Stimulated activated CD4-positive, alpha-beta T cell treated with anti-CD3 and anti-CD28 coated beads, Interleukin-15, amount 100 ng/mL, for 48 hours (primary cell): ENCODE measurements at places on chromosomes 5 and 9.
A peak's percentile ranks its signal among the peaks of the same experiment; 100 is the strongest.

- no peak for DNase-seq
Measured at GRCh38 chr9:110825950-110826349, 157.4 kb downstream of the MUSK start.

DNA sequence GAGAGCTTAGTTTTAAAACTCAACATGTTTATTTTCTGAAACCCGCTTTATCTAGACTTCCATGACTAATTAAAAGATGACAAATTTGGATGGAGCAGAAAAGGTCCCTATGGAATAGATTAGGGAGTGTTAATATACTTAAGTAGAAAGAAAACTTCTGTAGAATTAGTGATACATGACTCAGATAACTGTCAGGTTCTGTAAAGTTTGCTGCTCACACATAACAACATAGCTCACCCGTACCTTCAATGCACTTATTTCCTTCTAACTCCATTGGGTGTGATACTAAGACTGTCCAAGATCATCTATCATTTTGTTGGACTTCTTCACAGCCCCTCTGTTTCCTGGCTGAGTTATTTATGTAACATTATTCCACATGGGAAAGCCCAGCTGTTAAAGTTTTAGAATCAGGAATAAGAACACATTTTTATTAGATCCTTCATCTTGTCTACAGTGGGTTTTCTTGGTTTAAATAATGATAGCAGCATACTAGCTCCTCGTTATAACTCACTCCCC is 27.8 kb downstream of the TMEM167A start:
- no peak for DNase-seq

DNA sequence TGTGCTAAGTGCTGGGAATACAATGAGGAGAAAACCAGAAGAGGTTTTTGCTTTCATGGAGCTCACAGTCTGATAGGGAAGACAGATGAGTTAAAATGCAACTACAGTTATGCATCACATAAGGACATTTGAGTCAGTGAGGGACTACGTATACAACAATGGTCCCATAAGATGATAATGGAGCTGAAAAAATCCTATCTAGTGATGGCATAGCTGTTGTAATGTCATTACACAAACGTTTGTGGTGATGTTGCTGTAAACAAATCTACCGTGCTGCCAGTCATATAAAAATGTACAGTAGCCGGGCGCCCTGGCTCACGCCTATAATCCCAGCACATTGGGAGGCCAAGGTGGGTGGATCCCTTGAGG is 110.1 kb upstream of the RAD23B start:
- no peak for DNase-seq

- DNase-seq = no peak
Measured at GRCh38 chr9:33416996-33417395, 14.6 kb upstream of the AQP7 start.

DNA sequence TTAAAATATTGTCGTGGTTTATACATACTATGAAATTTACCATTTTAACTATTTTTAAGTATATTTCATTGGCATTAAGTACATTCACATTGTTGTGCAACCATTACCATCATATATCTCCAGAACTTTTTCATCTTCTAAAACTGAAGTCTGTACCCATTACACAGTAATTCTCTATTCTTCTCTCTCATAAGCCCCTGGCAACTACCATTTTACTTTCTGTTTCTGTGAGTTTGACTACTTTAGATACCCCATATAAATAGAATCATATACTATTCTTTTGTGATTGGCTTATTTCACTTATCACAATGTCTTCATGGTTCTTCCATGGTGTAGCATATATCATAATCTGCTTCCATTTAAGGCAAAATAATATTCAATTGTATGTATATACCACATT is 30.3 kb downstream of the NDUFS4 start:
- no peak for DNase-seq

GRCh38 chr9:136693490-136694162 is 6.4 kb upstream of the AGPAT2 start:
- DNase-seq = no peak

DNA sequence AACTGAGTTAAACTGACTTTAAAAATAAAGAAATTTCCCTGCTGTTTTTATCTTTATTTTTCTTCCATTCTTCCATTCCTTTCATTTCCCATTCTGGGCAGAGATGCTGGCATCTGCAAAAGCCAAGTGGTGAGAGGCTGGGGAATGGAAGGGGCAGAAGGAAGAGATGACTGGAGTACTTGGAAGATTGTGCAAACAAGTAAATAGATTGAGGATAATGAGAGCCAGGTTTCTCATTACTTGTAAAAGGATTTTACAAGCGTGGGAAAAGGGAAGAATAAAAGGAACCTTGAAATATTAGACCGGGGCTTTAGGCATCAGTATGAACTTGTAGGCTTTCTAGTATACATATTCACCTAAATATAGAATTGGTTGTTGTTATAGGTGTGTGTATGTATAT is 341.2 kb downstream of the CAAP1 start:
- no peak for DNase-seq

GRCh38 chr5:158117467-158118160 is 258.7 kb upstream of the CLINT1 start:
- DNase-seq = no peak

DNA sequence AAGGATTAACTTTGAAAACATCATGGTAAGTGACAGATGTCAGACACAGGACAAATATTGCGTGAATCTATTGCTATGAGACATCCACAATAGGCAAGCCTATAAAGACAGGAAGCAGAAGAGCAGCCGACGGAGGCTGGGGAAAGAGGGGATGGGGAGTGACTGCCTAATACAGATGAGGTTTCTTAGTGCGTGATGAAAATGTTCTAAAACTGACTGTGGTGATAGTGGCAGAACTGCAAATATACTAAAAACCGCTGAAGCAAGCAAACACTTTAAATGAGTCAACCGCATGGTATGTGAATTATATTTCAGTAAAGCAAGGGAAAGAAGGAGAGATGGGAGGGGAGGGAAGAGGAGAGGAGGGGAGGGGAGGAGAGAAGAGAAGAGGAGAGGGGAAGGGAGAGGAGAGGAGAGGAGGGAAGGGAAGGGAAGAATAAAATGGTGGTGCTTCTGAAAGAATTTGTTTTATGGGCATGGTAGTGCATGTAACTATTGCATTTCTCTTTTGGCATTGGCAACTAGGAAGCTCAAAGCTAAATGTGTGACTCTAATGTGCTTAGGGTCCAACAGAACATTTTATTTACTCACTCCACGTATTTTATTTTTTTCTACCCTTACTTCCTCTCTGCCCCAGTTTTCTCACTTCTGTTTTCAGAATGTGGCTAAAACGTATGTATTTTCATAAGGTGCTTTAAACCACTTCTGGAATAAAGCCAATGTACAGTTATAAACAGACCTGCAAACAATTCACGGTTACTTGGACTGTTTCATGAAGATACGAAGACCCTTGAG is 21.3 kb downstream of the AKNA start:
- DNase-seq = no peak

DNA sequence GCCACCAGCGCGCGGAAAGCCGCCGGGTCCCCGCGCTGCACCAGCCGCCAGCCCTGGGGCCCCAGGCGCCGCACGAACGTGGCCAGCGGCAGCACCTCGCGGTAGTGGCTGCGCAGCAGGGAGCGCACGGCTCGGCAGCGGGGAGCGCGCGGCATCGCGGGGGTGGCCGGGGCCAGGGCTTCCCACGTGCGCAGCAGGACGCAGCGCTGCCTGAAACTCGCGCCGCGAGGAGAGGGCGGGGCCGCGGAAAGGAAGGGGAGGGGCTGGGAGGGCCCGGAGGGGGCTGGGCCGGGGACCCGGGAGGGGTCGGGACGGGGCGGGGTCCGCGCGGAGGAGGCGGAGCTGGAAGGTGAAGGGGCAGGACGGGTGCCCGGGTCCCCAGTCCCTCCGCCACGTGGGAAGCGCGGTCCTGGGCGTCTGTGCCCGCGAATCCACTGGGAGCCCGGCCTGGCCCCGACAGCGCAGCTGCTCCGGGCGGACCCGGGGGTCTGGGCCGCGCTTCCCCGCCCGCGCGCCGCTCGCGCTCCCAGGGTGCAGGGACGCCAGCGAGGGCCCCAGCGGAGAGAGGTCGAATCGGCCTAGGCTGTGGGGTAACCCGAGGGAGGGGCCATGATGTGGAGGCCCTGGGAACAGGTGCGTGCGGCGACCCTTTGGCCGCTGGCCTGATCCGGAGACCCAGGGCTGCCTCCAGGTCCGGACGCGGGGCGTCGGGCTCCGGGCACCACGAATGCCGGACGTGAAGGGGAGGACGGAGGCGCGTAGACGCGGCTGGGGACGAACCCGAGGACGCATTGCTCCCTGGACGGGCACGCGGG is at the start of gene TERT:
TERT (minus strand) TSS at position 234 of the 815 bp plus-strand sequence; CDS start at position 155, 79 bp downstream.
- peak; percentile 62 for DNase-seq

- no peak for DNase-seq
Measured at GRCh38 chr5:88545338-88545737, 276.7 kb upstream of the TMEM161B start.

- no peak for DNase-seq
Measured at GRCh38 chr9:109802491-109802890, 22.5 kb downstream of the PALM2AKAP2 start.

- DNase-seq = no peak
Measured at GRCh38 chr9:105502276-105502675, 54.4 kb downstream of the FSD1L start.

- DNase-seq = no peak
Measured at GRCh38 chr5:150618163-150618562, 22.3 kb upstream of the SYNPO start.

GRCh38 chr9:14213504-14213903 is 100.4 kb downstream of the NFIB start:
- DNase-seq = no peak

DNA sequence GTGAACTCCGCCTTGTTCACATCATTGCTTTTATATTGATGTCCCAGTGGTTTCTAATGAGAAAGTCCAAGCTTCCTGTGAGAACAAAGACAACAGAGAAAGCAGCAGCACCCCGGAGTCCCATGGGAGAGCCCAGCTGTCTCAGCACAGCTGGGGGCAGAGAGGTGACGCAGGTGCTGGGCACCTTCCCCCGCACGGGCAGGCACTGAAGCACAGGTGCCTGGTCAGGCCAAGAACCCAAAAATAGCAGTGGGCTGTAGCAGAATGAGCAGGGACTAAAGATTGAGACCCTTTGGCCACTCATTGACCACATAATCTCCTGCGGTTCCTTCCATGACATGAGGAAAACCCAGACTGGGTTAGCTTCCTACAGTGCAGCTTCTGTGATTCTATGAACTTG is 18.8 kb downstream of the SRD5A1 start:
- no peak for DNase-seq

DNA sequence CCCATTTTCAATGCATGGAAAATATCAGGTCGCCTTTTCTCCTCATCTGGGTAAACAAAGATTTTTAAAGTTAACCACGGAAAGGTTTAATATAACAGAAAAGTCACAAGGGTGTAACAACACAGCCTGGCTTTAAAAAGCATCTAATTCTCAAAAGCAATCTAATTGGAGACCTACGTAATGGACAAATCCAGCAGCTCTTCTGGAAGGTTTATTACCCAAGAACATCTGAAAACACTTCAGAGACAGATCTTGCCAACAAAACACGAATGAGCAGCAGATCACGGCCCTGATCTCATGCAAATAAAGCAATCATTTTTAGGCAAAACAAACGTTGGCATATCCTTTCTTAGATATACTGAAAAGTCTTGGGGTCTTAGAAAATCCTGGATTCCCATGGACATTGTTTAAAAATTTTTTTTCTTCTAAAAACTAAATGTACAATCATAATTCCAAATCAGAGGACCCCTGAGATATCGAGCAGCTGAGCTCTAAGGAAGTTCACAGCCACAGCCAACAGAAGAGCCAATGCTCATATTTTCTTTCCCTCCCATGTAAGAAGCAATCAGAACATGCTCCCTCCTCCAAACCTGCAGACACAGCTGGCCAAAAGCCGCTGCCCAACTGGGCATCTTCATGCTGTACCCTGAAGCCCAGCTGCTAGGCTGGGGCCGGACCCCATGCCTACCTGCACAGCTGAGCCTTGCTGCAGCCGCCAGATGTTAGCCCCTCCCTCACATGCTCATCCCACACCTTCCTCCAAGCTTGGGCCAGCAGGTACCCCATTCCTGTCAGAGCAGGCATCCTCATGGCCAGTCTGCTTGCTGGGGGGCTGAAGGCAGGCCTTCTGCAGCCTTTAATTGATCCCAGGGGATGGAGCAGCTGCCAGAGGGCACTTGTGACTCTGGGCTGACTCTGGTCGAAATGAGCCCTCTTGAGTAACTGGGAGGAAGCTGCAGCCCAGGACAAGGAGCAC is 11.2 kb downstream of the ANKS6 start:
- DNase-seq = no peak

DNA sequence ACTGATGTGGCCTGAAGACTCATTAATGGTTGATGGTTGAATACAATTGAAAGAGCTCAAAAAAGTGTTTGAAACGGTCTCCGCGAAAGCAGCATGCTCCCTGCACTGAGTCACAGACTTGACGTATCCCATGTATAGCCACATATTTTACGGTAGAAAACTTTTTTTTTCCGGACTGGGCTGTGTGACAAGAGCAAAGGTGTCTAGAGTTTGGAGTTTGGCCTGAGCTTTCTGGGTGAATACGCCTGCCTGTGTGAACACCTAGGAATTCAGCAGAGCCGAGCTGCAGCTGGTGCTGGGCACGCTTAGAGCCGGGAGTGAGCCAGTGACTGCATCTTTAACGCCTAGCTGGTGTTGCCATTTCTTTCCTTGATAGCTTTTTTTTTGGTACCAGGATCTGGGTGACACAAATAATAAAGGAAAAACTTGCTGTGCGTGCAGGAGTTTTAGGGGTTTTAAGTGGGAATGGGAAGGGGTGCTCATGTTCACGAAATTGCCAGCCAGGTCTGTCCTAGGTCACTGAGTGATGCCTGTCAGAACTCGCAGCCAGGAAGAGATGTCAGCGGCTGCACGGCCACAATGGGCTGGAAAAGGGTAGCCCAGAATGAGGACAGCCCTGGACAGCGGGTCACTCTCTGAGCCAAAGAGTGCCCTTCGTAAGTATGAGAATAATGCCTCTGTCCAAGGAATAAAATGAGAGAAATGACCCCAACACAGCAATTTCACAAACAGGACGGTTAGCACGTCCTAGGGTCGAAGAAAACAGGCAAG is 51.7 kb downstream of the PSMB7 start:
- no peak for DNase-seq

DNA sequence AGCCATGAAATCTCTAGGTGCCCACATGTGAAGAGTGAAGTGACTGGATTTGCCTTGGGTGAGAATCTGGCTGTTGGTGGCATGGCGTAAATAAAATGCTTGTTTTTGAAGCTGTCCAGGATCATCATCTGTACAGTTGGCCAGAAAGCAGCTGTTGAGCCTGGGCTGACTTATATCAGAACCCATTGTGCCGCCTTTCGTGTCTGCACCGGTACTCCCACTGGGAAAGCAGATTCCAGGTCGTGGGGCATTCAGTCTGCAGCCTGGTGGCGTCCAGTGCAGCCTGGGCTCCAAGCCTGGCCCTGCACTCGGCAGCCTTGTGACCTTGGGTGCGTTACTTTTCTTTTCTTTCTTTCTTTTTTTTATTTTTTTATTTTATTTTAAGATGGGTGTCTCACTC is 27.8 kb downstream of the PRRC2B start:
- DNase-seq = no peak

GRCh38 chr5:3619579-3619978 is 23.9 kb downstream of the IRX1 start:
- no peak for DNase-seq

- no peak for DNase-seq
Measured at GRCh38 chr9:23215688-23216087, 610.4 kb downstream of the ELAVL2 start.
